ENCODE measurements at places on chromosomes 3 and 15.

- no peak for DNase-seq
These were observed 60.3 kb upstream of the CHRNA7 start for GRCh38 chr15:31970007-31970406.

DNA sequence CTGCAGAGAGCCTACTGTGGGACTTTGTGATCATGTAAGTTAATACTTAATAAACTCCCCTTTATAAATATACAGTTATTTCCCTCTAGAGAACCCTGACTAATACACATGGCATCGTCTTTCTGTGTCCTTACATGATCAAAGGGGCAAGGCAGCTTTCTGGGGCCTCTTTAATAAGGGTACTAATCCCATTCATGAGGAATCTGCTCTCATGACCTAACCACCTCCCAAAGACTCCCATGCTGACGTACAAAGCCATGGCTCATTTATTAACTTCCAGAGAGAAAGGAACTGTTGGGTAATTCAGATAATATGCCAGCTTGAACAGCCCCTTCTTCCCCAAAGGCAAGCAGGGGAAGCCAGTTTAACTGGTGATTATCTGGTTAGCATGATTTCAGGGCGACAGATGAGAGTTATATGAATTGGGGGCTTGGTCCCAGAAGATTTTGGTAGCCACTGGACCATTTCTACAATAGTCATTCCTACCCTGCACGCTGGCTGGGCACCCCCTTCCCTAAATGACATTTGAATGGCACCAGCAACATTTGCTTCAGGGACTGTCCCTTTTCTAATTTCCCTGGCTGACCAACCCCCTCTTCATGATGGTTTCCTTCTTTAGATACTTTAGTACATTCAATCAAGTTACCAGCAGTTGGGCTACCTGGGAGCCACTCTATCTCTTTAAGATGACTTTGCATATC lies 83.6 kb upstream of the C3orf80 start:
- DNase-seq = no peak

DNA sequence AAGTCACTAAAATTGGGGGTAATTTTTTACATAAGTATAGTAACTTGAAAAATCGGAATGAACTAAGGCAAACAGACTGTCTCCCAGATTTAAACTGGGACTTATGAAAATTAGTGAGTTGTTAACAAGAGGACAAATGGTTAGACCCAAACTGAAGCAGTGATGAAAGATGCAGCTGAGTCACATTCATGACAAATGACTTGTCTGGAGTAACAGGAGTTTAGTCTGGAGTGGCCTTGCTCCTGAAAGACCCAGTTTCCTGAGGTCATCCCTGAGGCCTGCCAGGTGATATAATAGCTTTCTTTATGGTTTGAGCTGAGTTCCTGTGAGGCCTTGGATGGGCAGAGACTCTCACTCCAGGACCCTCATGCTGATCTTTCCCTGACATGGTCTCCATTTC lies 9.6 kb upstream of the CTDSPL start:
- DNase-seq = peak; percentile 34

GRCh38 chr3:138195481-138195880 lies 8.4 kb downstream of the ARMC8 start:
- DNase-seq = no peak

- DNase-seq = no peak
These were observed 120.8 kb upstream of the UMPS start for GRCh38 chr3:124609402-124609801.

DNA sequence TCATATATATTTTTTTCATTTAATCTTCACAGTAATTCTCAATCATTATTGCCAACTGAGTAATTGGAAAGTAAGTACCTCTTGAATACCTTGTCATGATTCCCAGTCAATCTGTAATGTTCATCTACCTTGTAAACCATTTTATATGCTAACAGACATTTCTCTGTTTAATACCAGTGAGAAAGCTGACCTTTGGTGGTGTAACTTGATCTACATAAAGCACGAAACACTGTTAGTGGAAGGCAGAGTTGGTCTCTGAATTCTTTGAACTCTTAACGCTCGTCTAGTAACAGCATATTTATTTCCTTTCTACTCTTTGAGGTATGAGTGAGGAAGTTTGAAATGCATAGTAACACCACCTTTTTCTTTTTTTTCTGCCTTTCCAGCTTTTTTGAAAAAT lies 59.5 kb downstream of the SLC25A26 start:
- no peak for DNase-seq

DNA sequence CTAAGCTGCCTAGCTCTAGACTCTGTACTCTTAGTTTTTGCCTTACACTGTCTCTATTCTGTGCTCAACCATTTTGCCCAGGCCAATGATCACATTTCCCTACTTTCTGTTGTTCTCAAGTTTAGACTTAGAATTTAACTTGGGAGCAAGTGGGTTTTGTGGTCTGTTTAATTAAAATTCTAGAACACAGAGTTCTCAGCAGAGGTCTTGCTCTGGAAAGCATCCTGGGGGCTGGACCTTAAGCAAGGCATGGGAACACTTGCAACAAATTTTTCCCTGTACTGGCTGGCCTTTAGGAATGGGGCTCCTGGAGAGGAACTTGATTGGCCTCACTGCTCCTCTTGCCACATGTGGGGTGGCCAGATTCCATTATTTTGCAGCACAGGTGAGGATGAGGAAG lies 236.3 kb upstream of the LRTM1 start:
- DNase-seq = no peak

GRCh38 chr3:188480011-188480410 lies 326.1 kb downstream of the LPP start:
- DNase-seq = no peak

- no peak for DNase-seq
These were observed 13.4 kb downstream of the TCF12 start for GRCh38 chr15:56931639-56932508.

GRCh38 chr15:33405096-33405495 lies 94.3 kb downstream of the RYR3 start:
- no peak for DNase-seq

DNA sequence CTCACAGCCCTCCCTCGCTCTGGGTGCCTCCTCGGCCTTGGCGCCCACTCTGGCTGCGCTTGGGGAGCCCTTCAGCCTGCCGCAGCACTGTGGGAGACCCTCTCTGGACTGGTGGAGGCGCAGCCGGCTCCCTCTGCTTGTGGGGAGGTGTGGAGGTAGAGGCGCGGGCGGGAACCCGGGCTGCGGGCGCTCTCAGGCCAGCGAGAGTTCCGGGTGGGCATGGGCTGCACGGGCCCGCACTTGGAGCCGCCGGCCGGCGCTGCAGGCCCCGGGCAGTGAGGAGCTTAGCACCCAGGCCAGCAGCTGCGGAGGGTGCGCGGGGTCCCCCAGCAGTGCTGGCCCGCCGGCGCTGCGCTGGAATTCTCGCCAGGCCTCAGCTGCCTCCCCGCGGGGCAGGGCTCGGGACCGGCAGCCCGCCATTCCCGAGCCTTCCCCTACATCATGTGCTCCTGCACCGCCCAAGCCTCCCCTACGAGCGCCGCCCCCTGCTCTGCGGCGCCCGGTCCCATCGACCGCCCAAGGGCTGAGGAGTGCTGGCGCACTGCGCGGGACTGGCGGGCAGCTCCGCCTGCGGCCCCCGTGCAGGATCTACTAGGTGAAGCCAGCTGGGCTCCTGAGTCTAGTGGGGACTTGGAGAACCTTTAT lies 46.0 kb upstream of the GSK3B start:
- DNase-seq = no peak

DNA sequence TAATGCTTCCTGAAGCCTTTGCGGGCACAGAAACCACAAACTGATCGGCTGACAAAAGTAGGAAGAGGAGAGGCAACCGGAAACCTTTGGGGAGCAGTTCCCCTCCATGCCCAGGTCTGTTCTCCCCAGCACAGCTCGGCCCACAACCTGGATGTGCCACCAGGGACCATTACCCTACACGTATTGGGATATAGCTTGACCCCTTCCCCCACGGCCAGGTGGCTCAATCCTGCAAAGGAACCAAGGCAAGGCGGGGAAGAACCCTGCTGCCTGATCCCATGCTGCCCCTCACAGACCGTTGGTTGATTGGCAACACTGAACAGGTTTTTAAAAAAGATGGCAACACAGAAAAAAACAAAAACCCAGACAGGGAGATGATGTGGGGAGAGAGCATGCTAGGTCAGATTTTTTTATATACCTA lies 19.7 kb upstream of the TCAIM start:
- no peak for DNase-seq

DNA sequence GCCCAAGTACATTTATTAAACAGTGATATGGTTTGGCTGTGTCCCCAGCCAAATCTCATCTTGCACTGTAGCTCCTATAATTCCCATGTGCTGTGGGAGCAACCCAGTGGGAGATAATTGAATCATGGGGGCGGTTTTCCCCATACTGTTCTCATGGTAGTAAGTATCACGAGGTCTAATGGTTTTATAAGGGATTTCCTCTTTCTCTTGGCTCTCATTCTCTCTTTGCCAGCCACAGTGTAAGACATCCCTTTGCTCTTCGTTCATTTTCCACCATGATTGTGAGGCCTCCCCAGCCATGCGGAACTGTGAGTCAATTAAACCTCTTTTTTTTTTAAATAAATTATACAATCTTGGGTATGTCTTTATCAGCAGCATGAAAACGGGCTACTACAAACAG lies 228.0 kb upstream of the TP63 start:
- DNase-seq = no peak

DNA sequence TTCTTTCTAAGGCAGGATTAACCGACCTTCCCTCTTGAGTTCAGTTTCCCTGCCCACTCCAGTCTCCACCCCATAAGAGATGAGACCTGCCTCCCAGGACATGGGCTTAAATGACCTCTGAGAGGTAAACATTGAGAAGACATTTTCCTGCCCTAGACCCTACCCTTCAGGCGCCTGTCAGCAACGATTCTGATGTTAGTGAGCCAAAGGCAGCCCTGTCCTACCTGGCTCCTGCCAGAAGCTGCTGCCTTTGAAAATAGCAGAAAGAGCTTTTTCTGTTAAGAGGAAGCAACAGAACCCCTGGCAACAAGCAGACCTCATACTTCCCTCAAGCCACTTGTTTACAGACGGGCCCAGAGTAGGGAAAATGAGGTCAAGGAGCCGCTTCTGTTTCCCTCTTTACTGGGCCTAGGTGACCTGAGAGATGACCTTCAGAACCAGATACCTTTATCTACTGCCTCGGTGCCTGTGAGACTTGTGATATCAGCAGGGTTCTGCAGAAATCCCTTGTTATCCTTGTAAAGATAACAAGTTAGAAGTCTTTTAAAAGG lies 52.0 kb downstream of the CD200R1L start:
- peak; percentile 66 for DNase-seq

- DNase-seq = no peak
These were observed 48.6 kb downstream of the NR1D2 start for GRCh38 chr3:23993556-23994243.

DNA sequence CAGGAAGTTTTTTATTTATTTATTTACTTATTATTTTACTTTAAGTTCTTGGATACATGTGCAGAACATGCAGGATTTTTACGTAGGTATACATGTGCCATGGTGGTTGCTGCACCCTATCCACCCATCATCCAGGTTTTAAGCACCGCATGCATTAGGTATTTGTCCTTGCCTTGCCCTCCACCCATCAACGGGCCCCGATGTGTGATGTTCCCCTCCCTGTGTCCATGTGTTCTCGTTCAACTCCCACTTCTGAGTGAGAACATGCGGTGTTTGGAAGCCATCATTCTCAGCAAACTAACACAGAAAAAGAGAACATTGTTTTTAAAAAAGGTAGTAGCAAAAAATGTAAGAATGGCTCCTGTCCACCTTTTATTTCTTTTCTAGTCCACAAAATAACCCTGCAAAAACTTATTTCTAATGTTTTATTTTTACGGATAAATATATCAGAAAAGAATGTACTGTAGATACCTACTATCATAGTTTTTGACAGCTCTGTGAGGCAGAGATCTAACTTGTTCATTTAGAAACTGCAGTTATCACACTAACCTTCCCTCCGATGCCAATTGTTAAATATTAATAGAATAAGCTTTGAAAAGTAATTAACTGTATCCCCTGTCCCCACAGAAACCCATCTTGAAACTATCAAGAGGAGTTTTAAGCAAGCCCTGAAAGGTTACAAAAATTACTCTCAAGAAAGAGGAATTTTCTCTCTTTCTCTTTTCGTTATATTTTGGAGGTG lies 189.2 kb downstream of the LPP start:
- no peak for DNase-seq

- DNase-seq = peak; percentile 81
These were observed 79.8 kb downstream of the RHCG start for GRCh38 chr15:89416339-89417183.

GRCh38 chr15:23073890-23074646 lies 34.7 kb upstream of the TUBGCP5 start:
- DNase-seq = peak; percentile 17

DNA sequence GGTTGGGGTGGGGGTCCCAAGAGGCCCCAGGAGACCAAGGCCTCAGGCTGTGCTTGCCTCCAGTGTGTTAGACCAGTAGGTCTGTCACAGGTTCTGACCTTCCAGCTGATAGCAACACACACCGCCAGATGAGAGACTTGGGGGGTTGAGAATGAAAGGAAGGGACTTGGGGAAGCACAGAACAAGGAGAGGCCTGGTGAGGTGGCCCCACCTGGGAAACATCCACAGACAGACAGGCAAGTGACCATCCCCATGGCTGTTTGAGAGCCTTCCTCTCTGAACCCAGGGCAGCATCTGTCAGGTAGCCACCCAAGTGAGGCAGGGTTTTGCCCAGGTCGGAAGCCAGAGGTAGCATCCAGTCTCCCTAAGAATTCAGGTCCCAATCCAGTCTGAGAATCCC lies 35.0 kb upstream of the VPS8 start:
- no peak for DNase-seq

DNA sequence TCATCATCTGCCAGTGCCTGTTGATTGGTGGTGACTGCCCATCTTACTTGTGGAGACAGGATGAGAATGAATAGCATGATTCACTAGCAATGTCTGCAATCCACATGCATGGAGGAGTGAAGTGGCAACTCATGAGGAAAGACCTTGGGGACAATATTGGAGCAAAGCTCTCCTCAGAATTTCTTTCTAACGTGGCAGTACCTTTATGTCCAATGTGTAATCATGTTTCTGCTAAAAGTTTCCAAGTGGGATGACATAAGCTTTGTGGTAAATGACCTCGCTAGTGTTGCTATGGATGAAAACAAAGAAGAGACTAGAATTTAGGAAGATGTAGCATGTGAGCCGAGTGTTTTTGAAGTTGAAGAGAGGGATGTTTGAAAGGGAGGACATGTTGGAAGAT lies 117.8 kb downstream of the CPNE4 start:
- DNase-seq = no peak

- peak; percentile 56 for DNase-seq
These were observed at the start of gene CLDN1 for GRCh38 chr3:190321789-190322603. TSS of gene CLDN1 (minus strand) at chr3:190322446. CDS start at chr3:190322206, 240 bp downstream.

- no peak for DNase-seq
These were observed 30.9 kb upstream of the PRR23E start for GRCh38 chr3:127161973-127162579.

GRCh38 chr15:70097063-70097320 lies 725 bp downstream of the TLE3 start:
- DNase-seq = no peak

Data from inflammatory macrophage (primary cell).